WTC11 (cell line): ENCODE measurements at places on chromosomes 6 and 20.

GRCh38 chr6:170229851-170230519 lies 60.9 kb downstream of the DLL1 start:
- no peaks in the 10 kb centered on the region; the same call in 1 of the 2 replicates for H3K27me3 ChIP-seq
- H3K4me3 ChIP-seq, result no peak overlapping the region
- H3K4me1 ChIP-seq, result peaks cover 11% of the 10 kb centered on the region

- no peak for DNase-seq
- peaks cover 18% of the 10 kb centered on the region for H3K4me1 ChIP-seq
Observed at GRCh38 chr6:85580878-85581267, 12.8 kb downstream of the SNX14 start.

- no peaks in the 10 kb centered on the region for H3K27me3 ChIP-seq
- H3K4me1 ChIP-seq, result peaks cover 14% of the 10 kb centered on the region
- DNase-seq, result no peak
- no peak overlapping the region for H3K27ac ChIP-seq
Observed at GRCh38 chr20:9053108-9053507, 15.8 kb upstream of the PLCB4 start.

GRCh38 chr6:73752943-73753342 lies 56.9 kb downstream of the CD109 start:
- H3K4me3 ChIP-seq, result no peak overlapping the region
- H3K27ac ChIP-seq, result no peak overlapping the region
- H3K27me3 ChIP-seq, result no peaks in the 10 kb centered on the region
- DNase-seq, result no peak
- peaks cover 11% of the 10 kb centered on the region for H3K4me1 ChIP-seq

- no peaks in the 10 kb centered on the region for H3K36me3 ChIP-seq
- no peak overlapping the region for H3K4me3 ChIP-seq
- no peak overlapping the region for H3K27ac ChIP-seq
Observed at GRCh38 chr20:33074675-33075074, 4.8 kb upstream of the BPIFB4 start.

DNA sequence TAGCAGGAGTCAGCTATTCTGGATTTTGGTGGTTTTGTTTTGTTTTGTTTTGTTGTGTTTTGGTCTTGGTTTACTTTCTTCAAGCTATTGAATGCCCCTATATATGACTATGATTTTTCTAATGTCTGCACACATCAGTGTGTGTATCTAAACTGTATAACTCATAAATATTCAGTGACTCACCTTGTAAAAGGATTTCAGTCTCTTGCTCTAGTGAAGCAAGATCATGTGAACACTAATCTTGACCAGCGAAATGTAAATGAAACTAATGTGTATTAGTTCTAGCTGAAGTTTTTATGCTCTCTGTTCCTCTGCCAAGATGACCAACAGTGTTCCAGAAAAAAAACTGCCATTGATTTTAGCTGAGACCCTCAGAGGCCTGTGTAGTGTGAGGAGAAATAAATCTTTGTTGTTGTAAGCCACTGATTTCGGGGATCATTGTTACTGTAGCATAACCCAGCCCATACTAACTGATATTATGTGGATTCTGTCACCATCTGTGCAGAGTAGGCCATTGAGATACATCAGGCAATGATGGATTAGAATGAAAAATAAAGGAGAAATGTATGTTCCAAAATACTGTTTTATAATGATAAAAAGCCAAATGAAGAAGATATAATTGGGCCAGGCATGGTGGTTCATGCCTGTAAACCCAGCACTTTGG lies 11.5 kb upstream of the BTBD9 start:
- H3K4me1 ChIP-seq, result peaks cover 6% of the 10 kb centered on the region
- no peak for DNase-seq
- no peaks in the 10 kb centered on the region for H3K27me3 ChIP-seq
- H3K27ac ChIP-seq, result no peak overlapping the region

- H3K36me3 ChIP-seq, result no peaks in the 10 kb centered on the region
- H3K27me3 ChIP-seq, result no peaks in the 10 kb centered on the region
- no peak for DNase-seq
- H3K27ac ChIP-seq, result no peak overlapping the region
- no peak overlapping the region for H3K4me3 ChIP-seq
- peaks cover 19% of the 10 kb centered on the region for H3K4me1 ChIP-seq
Observed at GRCh38 chr6:75382634-75382900, 98.0 kb upstream of the TMEM30A start.

DNA sequence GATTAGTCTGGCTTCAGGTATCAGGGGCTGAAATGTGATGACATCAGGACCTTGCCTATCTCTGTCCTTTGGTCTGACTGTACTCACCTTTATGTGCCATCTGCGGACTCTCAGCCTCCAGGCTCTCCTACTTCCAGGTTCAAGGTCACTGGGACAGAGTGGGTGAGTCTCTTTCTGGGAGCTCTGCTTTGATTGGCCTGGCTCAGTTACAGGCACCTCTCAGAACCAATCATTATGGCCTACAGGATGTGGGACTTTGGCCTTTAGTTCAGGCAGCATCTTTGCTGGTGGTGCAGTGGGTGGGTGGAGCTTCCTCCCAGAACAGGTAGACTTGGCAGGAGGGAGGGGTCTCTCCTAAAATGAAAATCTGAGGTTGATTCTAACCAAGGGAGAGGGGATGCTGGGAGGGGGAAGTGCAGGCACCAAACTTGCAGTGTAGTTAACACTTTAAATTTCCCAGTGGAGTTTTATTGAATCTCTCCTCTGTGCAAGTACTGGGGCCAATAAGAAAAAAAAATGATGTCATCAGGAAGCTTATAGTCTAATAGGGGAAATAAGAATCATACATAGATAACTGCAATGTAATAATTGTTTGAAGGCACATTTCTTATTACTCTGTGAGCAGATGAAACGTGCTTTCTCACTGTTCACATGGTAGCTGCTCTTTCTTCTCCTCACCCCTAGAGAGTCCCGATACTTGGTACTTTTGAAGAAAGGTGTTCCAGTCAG lies 53.4 kb downstream of the SLC24A3 start:
- H3K4me3 ChIP-seq, result no peak overlapping the region
- H3K4me1 ChIP-seq, result peaks cover 30% of the 10 kb centered on the region
- H3K36me3 ChIP-seq, result no peaks in the 10 kb centered on the region
- peak; percentile 69 for DNase-seq

DNA sequence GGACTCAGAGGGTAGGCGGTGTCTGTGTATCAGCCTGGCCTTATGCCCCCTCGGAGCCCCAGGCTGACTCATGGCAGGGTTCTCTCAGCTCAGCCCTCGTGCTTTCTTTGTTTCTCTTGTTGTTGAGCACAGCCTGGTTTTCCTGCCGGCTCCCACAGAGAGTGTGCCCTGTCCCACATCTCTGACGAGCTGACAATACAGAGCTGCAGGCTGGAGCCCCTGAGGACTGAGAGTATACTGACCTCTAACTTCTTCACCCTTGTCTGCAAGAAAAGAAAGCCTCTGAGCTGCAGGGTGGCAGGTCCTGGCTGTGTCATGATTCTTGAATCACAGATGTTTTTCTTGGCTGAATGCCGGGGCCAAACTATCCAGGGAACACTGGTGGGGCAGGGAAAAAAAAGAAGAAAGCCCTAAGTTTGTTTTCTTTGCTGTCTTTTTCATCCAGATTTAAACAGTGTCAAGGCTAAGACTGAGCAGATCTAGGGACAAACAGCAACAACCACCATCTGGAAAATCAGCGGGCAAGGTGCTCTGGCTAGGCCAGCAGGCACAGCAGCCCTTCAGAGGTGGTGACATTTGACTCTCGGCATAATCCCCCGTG lies 63.3 kb upstream of the ZNF133 start:
- H3K27ac ChIP-seq, result no peak overlapping the region; the same call in 1 of the 2 replicates
- H3K4me1 ChIP-seq, result peaks cover 15% of the 10 kb centered on the region
- H3K27me3 ChIP-seq, result no peaks in the 10 kb centered on the region
- H3K4me3 ChIP-seq, result no peak overlapping the region

GRCh38 chr20:59371431-59371830 lies 71.0 kb downstream of the EDN3 start:
- no peak overlapping the region for H3K4me3 ChIP-seq
- H3K36me3 ChIP-seq, result no peaks in the 10 kb centered on the region
- no peak overlapping the region for H3K27ac ChIP-seq
- H3K4me1 ChIP-seq, result no peaks in the 10 kb centered on the region
- no peak for DNase-seq

GRCh38 chr6:16766836-16767745 lies 5.8 kb upstream of the ATXN1 start:
- H3K27ac ChIP-seq, result no peak overlapping the region
- peaks cover 30% of the 10 kb centered on the region for H3K4me1 ChIP-seq
- H3K36me3 ChIP-seq, result no peaks in the 10 kb centered on the region
- DNase-seq, result no peak
- H3K4me3 ChIP-seq, result no peak overlapping the region

DNA sequence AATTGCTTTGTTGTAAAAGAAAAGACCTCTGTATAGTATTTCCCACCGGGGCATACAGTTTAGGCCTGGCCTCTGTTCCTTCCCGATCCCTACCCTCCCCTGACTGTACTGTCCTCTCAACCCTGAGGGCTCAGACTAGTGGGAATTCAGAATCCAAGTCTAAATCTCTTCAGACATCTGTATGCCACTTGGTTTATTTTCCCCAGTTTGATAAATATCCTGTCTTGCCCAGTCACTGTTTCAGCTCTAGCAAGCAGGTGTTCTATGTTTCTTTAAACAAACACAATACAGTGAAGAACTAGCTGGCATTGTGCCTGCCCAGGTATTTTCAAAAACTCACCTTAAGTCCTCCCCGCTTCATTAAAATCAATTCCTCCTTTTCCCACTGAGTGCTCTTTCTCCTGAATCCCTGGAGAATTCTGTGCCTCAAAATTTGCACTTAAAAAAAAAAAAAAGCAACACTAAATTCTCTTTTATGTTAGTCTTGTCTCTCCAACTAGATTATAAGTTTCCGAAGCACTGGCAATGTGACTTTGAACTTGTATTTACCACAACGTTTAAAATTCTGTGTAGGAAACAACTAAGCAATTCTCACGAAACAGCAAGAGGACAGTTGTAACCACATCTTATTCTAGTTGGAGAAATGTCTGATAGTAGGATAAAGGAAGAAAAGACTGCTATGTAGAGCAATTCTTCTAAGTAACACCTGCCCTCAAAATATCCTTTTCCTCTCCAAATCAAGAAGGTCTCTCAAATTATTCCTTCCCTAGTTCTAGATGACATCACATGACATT lies 112.0 kb upstream of the CARMIL1 start:
- H3K4me1 ChIP-seq, result no peaks in the 10 kb centered on the region
- H3K27ac ChIP-seq, result no peak overlapping the region

- no peak overlapping the region for H3K4me3 ChIP-seq
- H3K36me3 ChIP-seq, result peaks cover 2% of the 10 kb centered on the region
- no peak for DNase-seq
- H3K4me1 ChIP-seq, result peaks cover 39% of the 10 kb centered on the region
- no peaks in the 10 kb centered on the region for H3K27me3 ChIP-seq
Observed at GRCh38 chr6:109794201-109794923, 103.3 kb downstream of the FIG4 start.

DNA sequence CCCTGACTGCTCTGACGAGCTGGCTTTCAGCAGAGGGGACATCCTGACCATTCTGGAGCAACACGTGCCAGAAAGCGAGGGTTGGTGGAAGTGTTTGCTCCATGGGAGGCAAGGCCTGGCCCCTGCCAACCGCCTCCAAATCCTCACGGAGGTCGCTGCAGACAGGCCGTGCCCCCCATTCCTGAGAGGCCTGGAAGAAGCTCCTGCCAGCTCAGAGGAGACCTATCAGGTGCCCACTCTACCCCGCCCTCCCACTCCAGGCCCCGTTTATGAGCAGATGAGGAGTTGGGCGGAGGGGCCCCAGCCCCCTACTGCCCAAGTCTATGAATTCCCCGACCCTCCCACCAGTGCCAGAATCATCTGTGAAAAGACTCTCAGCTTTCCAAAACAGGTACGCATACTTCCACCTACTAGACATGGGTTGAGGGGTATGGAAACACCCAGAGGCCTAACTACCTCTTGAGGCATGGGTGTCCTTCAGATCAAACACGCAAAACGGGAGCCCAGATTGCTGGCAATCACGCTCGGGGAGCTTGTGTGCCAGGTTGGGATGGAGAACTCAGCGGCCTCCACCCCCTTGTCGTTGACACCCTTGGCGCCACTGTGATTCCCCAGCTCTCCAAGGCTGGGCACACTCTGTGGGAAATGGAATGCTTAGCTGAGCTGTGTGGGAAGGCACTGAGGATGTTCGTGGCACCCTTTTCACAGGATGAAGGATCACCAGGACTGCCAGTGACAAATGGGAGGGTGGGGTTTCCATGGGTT lies 25.3 kb downstream of the CASS4 start:
- peaks cover 8% of the 10 kb centered on the region; the same call in 1 of the 2 replicates for H3K27me3 ChIP-seq
- no peaks in the 10 kb centered on the region for H3K36me3 ChIP-seq
- no peak overlapping the region for H3K4me3 ChIP-seq

DNA sequence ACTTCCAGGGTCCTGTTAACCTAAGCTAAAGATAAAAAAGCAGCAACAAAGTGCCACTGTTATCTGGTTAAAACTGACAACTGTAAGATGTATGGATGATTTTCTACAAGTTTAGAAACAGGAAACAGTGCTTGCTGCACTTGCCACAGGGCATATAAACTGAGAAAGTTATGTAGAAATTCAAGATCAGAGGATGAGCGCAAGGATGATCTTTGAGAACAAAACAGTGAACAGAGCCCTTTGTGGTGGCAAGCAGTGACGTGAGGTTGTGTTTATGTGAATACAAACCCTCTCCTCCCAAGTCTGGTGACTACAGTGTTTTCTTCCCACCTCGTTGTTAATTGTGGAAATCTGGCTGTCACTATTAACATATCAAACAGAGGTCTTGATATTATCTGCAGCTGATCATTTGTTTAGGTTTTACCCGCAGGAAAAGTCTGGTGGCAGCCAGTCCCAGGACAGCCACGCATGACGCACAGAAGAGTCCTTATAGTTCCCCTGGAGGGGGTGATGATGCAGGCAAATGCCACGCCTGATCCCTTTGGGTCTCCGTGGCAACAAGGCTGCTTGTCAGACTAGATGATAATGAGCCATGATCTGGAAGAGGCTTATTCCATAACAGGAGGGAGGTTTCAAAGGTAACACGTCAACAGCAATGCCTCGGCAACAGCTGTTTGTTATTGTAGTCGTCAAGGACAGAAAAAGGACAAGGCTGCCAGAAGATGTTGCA lies 43.1 kb upstream of the TNFAIP3 start:
- H3K27ac ChIP-seq, result no peak overlapping the region
- no peaks in the 10 kb centered on the region for H3K27me3 ChIP-seq
- H3K36me3 ChIP-seq, result no peaks in the 10 kb centered on the region
- no peak for DNase-seq
- H3K4me3 ChIP-seq, result no peak overlapping the region

- no peak overlapping the region for H3K4me3 ChIP-seq
- DNase-seq, result no peak
- H3K36me3 ChIP-seq, result peaks cover 19% of the 10 kb centered on the region
- peaks cover 2% of the 10 kb centered on the region; the same call in 1 of the 2 replicates for H3K4me1 ChIP-seq
- no peaks in the 10 kb centered on the region for H3K27me3 ChIP-seq
- no peak overlapping the region for H3K27ac ChIP-seq
Observed at GRCh38 chr6:136341967-136342366, 52.3 kb upstream of the BCLAF1 start.
